ENCODE measurements at places on chromosomes 12 and 14. TPM values are rescaled to one million over a fixed set of nuclear protein-coding genes. Genes with fewer than 3 reads are reported as not detected.

GRCh38 chr12:94832780-94833681, 170.5 kb downstream of the NDUFA12 start:
- no peak for DNase-seq

DNA sequence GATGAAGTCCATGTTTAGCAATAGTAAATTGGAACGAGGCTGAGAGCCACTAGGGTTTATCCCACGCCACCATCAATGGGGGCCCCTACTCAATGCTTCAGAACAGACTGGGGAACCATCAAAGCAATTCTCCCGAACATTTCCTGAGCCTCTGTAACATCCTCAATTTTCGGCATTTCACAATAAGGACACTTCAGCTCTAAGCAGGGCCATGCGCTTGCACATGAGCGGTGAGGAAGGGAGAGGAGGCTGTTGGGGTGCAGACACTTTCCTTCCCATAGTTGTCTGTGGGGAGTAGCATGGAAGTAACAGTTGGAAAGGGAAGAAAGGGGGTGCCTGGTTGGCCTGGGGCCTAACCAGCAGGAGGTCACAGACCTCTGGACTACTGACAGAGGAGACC, 129.9 kb upstream of the PRMT8 start:
- DNase-seq, result no peak

DNA sequence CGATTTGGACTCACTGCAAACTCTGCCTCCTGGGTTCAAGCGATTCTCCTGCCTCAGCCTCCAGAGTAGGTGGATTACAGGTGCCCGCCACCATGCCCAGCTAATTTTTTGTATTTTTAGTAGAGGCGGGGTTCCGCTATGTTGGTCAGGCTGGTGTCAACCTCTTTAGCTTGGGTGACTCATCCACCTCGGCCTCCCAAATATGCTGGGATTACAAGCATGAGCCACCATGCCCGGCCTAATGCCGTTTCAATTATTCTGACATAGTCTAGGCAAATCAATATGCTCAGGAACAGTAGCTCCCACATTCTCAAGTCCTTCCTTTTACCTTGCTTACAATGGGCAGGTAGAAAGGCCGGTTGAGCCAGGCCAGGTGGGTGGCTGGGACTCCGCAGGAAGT, 82.0 kb upstream of the EEA1 start:
- DNase-seq, result no peak

DNA sequence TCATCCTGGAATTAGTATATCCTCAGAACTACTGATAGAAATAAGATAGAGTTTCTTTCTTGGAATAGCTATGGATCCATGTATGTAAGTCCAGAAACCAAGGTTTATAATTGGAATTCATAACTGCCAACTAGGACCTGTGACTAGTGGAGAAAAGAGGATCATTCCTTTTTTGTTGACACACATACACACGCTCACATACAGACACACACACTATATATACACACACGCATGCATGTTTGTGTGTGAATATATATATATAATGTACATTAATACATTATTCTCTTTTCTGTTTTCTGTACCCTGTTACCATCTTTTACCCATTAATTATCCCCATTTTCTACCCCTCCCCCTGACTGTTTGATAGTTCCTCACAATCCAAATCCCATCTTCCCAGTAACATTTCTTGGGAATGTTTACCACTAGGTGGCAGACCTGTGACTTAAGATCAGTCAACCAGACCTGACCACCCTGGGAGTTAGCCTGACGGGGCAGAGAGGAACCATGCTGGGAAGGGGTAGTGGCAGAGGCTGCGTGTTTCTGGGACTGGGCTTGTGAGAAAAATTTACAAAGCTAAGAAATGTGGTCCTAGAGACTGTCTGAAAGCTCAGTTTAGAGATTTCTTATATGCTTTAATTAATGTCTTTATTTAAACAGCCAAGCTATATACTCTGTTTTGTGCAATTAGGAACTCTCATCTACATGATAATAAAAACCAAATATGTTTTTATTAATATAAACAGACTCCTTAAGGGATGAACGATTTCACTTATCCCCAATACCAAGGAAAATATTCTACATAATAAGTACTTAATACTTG, 308.0 kb downstream of the PPFIA2 start:
- DNase-seq, result no peak

DNA sequence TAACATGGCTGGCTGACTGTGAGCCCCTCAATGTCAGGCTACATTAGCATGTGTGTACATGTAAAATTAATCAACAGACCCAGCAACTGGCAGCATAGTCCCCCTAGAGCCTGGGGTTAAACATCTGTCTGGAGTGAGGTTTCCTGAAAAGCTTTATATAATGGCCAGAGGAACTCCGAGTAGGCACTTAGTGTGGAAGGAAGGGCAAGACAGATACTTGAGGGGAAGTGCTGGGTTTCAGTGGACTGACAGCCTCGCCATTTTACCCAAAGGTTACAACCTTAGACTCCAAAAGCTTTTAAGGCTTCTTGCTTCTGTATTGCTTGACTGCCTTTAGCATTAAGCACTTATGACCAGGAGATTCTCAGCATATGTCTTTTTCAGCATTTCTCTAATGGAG, 430.8 kb downstream of the FLRT2 start:
- no peak for DNase-seq

DNA sequence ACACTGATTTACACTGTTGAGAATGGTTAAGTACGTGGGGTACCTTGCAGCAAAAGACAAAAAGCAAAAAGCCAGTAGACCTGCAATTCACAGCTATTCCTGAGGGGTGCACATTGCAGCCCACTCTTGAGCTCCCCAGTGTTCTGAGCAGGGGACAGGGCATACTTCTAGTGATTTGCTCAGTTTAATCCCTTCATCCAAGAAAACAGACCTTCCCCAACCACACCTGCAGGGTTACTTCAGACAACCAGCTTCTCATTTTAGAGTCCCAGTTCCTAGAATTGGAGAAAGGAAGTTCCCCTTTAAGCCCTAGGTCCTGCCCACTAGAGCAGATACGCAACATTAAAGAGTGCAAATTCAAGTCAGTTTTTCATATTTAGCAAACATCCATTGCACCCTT, 3.6 kb upstream of the WSB2 start:
- DNase-seq, result no peak

DNA sequence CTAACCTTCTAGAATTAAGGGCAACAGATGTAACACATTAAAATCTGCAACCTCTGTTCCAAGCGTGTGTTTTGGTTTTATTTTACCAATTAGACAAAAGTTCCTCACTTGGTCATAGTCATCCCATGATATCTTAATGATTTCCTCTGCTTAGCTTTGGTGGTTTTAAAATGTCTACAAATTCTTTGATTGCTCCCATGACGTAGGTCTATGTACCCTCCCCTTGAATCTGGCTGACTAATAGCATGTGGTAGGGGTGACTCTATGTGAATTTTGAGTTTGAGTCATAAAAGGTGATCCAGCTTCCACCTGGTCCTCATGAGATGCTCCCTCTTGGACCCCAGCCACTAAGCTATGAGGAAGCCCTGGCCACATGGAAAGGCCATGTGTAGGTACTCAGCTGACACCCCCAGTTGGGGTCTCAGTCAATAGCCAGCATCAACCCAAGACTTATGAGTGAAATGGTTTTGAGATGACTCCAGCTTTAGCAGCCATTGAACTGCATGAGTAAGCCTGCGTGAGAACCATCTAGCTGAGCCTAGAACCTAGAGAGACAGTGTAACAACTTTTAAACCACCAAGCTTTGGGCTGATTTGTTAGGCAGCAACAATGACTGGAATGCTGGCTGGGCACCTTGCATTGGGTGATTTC, 247.1 kb downstream of the MSRB3 start:
- no peak for DNase-seq

GRCh38 chr14:53742233-53742620, 214.4 kb downstream of the BMP4 start:
- DNase-seq, result no peak

GRCh38 chr12:113418213-113418879, 3.8 kb upstream of the SDSL start:
- DNase-seq, result no peak

DNA sequence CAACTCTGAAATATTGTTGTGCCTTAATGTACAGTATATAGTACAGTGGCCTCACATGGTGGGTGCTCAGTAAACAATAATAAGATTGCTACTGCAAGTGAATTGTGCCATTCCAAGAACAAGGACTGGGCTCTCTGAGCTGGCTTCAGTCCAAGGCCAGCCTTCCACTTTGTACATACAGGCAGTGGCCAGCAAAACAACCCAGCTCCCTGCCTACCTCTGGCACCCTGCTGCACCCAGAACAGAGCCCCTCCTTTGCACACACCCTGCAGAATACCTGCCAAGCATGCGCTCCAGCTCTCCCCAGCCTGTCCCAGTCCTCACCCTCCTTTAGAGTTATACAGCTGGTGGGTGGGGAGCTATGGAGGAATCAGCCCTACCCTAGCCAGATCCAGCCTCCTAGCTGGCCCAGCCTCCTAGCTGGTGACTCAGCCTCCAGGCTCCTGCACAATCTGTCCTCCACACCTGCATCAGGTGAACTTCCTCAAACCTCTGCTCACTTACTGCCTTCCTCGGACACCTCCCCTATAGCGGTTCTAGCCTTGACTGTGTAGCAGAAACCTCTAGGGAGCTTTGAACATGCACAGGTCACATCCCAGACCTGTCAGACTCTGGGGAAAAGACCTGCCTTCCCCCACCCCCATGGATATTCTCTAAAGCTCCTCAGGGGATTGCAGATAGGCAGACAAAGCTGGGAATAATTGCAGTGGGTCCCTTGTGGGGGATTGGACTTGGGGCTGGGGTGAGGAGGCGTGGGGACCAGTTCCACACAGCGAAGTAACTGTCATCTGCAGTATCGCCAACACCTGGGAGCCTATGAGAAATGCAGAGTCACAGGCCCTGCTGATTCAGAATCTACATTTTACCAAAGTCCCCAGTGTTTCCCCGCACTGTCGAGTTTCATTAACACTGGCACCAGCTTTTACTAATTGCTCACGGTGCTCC, 17.9 kb downstream of the ZDHHC22 start:
- DNase-seq, result no peak

GRCh38 chr14:93937519-93937918, 10.4 kb downstream of the FAM181A start:
- DNase-seq, result no peak

DNA sequence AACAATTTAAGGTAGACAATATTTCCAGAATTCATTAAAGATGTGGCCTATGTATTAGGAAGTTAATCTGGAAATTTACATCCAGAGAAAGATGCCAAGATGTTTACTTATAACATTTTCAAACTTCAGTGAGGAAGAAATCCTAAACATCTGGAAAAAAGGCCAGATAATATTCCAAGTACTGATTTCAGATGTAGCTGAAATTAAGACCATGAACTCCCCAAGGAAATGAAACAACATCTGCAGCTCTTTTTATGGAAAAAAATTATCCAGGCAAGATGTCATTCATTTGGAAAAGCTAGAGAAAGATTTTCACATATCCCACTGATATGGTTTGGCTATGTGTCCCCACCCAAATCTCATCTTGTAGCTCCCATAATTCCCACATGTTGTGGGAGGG, 35.0 kb downstream of the GNG2 start:
- no peak for DNase-seq

- DNase-seq, result no peak
Measured at GRCh38 chr14:95876761-95877538, at the start of gene TUNAR. Gene TUNAR, plus strand, starts transcription at chr14:95876832.

The HOXC11 gene
- total RNA-seq, result not detected

The CLEC4A gene
- 0.35 TPM for total RNA-seq

The FOXA1 gene
- total RNA-seq, result not detected

The HELB gene
- 1.6 TPM for total RNA-seq

The SERPINA10 gene
- not detected for total RNA-seq

The PAPLN gene
- total RNA-seq, result 1.3 TPM

The SYT1 gene
- total RNA-seq, result not detected

The P2RX2 gene
- not detected for total RNA-seq
